ENCODE measurements at places on chromosomes 12 and 14.
A peak's percentile ranks its signal among the peaks of the same experiment; 100 is the strongest.

DNA sequence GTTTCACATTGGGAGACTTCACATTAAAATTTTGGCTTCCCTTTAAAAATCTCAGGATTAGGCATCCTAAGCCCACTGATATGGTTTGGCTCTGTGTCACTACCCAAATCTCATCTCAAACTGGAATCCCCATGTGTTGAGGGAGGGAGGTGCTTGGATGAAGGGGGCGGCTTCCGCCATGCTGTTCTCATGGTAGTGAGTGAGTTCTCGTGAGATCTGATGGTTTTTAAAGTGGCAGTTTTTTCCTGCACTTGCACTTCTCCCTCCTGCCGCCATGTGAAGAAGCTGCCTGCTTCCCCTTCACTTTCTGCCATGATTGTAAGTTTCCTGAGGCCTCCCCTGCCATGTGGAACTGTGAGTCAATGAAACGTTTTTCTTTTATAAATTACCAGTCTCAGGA lies 65.7 kb upstream of the PLXNC1 start:
- DNase-seq = no peak

DNA sequence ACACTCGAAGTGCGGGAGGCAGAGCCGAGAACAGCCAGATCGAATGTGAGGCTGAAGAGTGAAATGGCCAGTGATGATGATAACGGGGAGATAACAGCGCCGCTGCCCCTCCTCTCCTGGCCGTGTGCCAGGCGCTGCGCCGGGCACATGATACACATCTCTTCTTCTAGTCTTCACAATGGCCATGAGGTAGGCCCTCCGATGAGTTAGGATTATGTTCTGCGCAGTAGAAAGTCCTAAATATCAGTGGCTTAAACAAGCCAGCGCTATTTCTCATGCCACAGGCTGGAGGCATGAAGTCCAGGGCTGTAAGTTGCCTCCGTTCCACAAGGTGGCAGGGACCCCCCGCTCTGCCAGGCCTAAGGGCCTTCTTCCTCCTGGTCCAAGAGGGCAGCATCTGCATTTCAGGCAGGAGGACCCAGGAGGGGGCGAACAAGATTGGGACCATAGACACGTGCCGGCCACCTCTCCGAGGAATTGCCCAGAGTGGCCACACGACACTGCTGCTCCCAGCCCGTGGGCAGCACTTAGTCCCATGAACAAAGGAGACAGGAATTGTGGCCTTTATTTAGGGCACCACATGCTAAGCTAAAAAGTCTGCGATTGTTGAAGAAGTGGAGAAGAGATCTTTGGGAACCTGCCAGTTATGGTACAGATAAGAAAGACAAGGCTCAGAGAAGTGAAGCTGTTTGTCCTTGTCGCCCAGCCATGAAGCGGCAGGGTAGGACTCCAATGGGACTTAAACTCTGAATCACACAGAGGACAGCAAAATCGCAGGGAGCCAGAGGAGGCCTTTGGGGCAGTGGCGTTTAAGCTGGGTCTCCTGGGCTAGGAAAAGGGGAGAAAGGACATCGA lies 10.9 kb upstream of the HVCN1 start:
- no peak for DNase-seq

DNA sequence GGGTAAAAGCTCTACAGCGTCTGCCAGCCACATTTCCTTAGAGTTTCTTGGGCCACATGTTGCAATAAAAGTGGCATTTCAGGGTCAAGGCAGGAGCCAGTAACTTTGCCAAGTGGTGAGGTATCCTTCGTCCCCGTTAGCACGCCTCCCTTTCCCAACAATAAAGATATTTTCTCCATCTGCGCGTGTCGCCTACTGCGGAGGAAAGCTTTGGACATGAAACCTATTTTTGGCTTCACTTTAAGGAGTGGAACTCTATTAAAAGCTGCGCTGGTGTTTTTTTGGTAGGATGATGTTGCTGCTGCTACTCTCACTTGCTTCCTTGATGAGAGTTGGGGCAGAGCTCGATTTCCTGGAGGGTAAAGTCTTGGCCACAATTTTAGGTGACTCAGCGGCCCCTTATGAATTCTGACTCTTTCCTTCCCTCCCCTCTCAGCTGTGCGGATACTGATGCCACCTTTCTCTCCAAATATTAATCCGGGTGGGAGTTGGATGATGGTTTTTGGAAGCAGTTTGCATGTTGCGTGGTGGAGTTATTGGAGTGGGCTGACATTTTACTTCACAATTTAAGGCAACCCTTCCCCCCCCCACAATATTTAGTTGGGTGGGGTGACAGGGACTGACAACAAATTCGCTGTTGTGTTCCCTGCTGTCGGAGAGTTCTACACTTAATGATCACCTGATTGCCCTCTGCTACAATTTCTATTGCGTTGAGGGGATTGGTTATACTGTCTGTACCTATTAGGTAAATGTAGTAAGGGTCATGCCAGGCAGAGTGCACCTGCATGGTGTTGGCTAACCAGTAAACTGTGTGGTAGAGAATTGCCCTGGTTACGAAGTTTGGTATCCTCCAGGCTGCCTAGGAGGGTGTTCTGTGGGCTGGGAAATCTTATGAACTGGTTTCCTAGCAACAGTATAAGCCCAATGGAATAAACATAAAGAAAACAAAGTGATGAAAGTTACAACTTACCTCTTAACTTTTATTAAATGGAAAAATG lies 1.1 kb downstream of the CCDC91 start:
- DNase-seq = peak; percentile 2

DNA sequence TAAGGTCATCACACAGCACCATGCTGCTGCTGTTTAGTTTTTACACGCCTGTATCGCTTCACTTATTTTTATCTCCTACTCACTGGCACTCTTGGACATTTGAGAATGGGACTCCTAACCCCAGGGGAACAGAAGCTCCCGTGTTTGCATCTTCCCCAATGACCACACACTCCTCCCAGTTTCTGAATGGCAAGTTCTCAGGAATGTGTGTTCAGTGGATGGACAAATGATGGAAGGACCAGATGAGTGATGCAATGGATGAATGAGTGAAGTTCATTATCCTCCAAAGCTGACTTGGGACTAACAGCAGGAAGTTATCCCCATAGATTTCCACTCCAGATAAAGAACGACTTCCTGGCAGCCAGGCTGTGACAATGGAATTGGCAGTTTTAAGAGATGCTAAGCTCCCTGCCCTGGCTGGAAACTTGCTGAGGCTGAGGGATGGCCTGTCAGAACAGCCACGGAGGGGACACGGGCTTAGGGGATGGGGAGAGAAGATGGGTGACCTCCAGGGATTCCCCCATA lies 231.5 kb downstream of the SLC15A4 start:
- no peak for DNase-seq

DNA sequence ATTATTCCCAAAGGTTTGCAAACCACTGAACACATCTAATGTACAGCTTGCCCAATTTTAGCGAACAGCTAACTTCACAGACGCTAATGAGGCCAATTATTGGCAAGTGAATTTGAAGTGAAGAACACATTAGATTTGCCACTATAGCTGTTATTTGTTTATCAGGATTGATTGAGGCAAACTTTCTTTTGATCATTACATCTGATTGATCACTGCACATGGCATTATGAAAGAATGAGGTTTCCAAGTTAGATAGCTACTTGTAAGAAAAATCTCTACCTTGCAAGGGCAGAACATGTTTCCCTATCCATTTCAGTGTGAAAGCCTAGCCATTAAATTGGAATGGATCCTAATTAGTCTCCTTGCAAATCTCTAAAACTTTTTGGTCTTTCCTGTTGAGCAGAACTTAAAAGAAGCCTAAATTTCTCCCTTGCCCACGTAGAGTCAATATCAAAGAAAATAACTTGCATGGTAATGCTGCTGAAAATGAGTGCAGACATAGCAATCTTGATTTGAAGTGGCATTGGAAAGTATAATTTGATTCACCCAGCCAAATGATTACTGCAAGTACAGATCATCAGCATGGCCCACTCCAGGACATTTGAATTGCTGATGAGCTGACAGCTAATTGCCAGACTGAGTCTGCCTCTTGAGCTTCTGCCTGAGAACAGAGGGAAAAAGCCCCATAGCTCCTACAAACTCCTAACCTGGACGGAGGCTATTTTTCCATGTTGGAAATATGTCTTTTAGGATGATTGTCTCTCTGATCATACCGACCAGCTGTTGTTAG lies 98.6 kb downstream of the TPH2 start:
- DNase-seq = no peak

GRCh38 chr14:90812109-90812508 lies 4.1 kb downstream of the TTC7B start:
- no peak for DNase-seq

- peak; percentile 43 for DNase-seq
Observed at GRCh38 chr12:8698132-8698851, 501 bp downstream of the RIMKLB start.

- no peak for DNase-seq
Observed at GRCh38 chr12:14591719-14592118, 24.0 kb upstream of the PLBD1 start.

DNA sequence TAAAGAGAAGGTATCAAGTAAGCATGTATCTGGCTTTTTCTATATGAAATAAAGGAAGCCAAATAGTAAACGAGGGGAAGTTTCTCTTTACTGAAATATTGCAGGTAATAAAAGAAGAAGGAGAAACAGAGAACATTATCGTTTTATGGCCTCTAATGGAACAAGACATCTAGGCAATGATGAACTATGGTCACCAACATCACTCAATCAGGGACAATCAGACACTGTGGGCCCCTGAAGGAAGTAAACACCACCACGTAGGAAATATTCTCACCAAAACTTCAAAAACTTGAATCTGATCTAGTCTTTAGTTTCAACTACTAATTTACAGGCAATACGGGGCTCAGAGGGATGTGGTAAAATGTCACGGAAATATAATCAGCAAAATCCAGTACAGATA lies 15.9 kb downstream of the HEBP1 start:
- no peak for DNase-seq

GRCh38 chr14:33229269-33229929 lies 290.7 kb downstream of the NPAS3 start:
- no peak for DNase-seq

GRCh38 chr14:64566651-64567122 lies 16.9 kb downstream of the PPP1R36 start:
- no peak for DNase-seq

GRCh38 chr12:132776816-132777568 lies 15.4 kb upstream of the ANKLE2 start:
- no peak for DNase-seq

GRCh38 chr14:55807053-55807880 lies 227.3 kb downstream of the KTN1 start:
- peak; percentile 23 for DNase-seq

DNA sequence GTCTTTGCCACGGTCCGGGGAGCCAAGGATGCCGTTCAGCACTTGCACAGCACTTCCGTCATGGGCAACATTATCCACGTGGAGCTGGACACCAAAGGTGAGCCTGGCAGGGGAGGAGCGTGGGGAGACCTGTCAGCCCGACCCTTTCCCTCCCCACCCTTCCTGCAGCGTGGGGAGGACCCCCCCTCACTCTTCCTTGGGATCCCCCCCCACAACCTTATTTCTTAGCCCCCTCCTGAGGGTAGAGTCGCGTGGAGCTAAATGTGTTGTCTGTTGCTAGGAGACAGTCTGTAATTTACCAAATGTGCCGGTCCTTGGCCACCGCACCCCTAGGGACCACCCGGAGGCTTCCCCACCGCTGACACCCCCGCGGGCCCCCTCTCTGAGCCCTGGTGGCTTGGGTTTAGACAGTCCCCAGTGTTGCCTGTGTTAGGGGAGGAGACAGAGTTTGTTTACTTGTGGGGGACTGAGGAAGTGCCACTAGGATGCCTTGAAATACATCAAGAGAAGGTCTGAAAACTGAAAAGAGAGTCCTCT lies 2.3 kb downstream of the SETD1B start:
- DNase-seq = no peak

DNA sequence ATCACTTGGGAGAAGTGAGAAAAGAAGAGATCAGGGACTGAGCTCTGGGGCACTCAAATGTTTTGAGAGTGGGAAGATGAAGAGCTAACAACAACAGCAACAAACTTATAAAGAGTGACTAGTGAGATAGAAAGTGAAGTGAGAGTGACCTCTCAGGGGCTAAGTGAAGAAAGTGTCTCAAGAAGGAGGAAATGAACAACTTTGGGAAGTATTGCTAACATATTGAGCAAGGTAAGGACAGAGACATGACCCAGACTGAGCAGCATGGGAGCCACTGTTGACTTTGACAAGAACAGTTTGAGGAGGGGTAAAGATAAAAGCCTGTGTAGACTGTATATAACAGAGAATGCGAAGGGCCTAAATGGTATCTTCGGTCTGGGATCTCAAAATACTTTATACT lies 155.1 kb upstream of the BTG1 start:
- no peak for DNase-seq

- no peak for DNase-seq
Observed at GRCh38 chr14:100019156-100019744, 46.0 kb upstream of the EVL start.

GRCh38 chr14:95138876-95139275 lies 18.5 kb downstream of the DICER1 start:
- DNase-seq = no peak

GRCh38 chr14:54267172-54267571 lies 129.6 kb upstream of the CDKN3 start:
- DNase-seq = no peak

DNA sequence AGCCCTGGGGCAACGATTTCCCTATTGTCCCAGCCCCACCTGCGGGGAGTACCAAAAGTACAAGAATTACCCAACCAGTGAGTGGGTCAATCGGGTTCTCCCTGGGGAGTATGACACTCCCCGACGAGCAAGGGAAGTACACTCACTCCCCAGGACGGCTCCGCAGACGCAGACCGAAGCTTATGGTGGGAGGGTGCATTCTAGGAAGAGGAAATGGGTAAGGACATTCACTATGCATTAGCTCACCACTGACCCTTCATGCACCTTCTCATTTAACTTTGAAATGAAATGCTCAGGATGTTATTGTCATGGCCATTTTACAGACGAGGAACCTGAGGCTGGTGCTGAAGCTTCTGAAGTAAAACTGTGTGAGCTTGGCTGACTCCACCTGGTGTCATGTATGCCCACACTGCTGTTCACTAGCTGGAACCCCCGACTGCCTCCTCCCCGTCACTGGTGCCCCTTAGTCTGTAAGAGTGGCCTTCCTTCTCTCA lies 45.8 kb upstream of the TMED10 start:
- no peak for DNase-seq

- DNase-seq = no peak
Observed at GRCh38 chr12:7642876-7643309, 22.8 kb downstream of the APOBEC1 start.

- no peak for DNase-seq
Observed at GRCh38 chr14:88983755-88984154, 159.3 kb downstream of the TTC8 start.

DNA sequence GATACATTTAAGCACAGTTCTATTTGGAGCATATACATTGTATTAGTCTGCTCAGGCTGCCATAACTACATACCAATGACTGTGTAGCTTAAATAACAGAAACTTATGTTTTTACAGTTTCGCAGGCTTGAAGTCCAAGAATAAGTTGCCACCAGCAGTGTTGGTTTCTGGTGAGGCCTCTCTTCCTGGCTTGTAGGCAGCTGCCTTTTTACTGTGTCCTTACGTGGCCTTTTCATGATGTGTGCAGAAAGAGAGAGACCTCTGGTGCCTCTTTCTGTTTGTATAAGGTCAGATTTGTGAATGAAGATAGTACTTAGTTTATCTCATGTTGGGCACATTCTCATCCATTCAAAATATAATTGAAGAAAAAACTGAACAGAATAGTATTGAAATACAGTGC lies 636.6 kb downstream of the FLRT2 start:
- DNase-seq = no peak

GRCh38 chr12:40959041-40959440 lies 229.1 kb upstream of the PDZRN4 start:
- no peak for DNase-seq

- DNase-seq = no peak
Observed at GRCh38 chr12:128712622-128713021, 111.1 kb downstream of the SLC15A4 start.

- DNase-seq = no peak
Observed at GRCh38 chr12:80314741-80315140, 129.3 kb upstream of the PTPRQ start.

GRCh38 chr12:79238246-79238645 lies 373.7 kb downstream of the SYT1 start:
- DNase-seq = no peak

All from stimulated activated CD4-positive, alpha-beta T cell treated with anti-CD3 and anti-CD28 coated beads, Interleukin-4, amount 100 ng/mL, for 4 hours (primary cell).